Fibroblast of lung (primary cell): ENCODE measurements at places on chromosomes 2 and 18. TPM values are rescaled to one million over a fixed set of nuclear protein-coding genes. Genes with fewer than 3 reads are reported as not detected.

The LYPD6B gene
- not detected in 2 replicates for total RNA-seq

The CDK5R2 gene
- total RNA-seq = under 0.01 and 0.17 TPM in 2 replicates

The FAM124B gene
- total RNA-seq = not detected in 2 replicates

The UBE2E3 gene
- total RNA-seq = 43.1 and 57.5 TPM in 2 replicates

The DSC2 gene
- under 0.01 TPM in 2 replicates for total RNA-seq

The TP53I3 gene
- 47.3 and 75.5 TPM in 2 replicates for total RNA-seq

The ALPG gene
- not detected in 2 replicates for total RNA-seq

GRCh38 chr2:241857572-241858121 lies 1.0 kb downstream of the PDCD1 start:
- no peaks in the 10 kb centered on the region for H3K27me3 ChIP-seq
- no peak for DNase-seq
- no peak overlapping the region for H3K27ac ChIP-seq
- H3K4me1 ChIP-seq = peaks cover 2% of the 10 kb centered on the region
- H3K4me3 ChIP-seq = no peak overlapping the region

- peaks cover 3% of the 10 kb centered on the region for H3K27me3 ChIP-seq
- H3K27ac ChIP-seq = no peak overlapping the region
- no peak for DNase-seq
- H3K4me1 ChIP-seq = no peaks in the 10 kb centered on the region
- no peaks in the 10 kb centered on the region for H3K36me3 ChIP-seq
Observed at GRCh38 chr2:96142217-96143113, 2.8 kb downstream of the DUSP2 start.

GRCh38 chr18:62632788-62633455 lies 82.4 kb upstream of the PHLPP1 start:
- no peaks in the 10 kb centered on the region for H3K4me1 ChIP-seq
- H3K36me3 ChIP-seq = no peaks in the 10 kb centered on the region
- DNase-seq = no peak
- H3K4me3 ChIP-seq = no peak overlapping the region
- H3K27me3 ChIP-seq = no peaks in the 10 kb centered on the region

DNA sequence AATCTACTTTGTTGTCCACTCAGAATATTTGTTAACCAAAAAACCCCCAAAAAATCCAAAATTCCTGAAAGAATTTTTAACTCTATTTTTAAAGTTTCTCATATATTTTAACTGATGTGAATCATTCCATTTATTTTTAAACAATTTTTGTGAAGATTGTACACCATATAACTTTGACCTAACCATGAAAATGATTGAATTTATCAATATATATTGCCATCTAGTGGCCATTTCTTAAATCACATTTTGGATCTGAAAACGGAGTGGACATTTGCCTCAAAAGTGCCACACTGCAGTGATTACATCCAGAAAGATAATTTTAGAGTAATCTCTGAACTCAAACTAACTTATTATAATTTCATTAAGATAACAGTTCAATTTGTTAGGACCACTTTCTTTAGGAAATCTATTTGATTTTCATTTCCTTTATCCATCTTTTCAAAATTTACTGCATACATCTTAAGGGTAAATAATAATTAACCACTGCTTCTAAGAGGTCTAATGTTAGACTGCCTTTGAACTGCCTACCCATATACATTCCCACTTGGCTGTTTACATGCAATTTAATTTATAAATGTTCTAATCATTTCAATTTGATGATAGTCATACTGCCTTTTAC lies 71.1 kb downstream of the DSC3 start:
- no peaks in the 10 kb centered on the region for H3K36me3 ChIP-seq
- no peaks in the 10 kb centered on the region for H3K27me3 ChIP-seq
- no peak overlapping the region for H3K27ac ChIP-seq
- no peak overlapping the region for H3K4me3 ChIP-seq
- H3K4me1 ChIP-seq = no peaks in the 10 kb centered on the region

GRCh38 chr2:190446750-190447516 lies 38.8 kb downstream of the MFSD6 start:
- H3K4me3 ChIP-seq = no peak overlapping the region
- DNase-seq = no peak
- H3K36me3 ChIP-seq = no peaks in the 10 kb centered on the region
- H3K4me1 ChIP-seq = no peaks in the 10 kb centered on the region
